Cortex of kidney (tissue), 1 donor: ENCODE measurements at places on chromosomes 2 and 18.

DNA sequence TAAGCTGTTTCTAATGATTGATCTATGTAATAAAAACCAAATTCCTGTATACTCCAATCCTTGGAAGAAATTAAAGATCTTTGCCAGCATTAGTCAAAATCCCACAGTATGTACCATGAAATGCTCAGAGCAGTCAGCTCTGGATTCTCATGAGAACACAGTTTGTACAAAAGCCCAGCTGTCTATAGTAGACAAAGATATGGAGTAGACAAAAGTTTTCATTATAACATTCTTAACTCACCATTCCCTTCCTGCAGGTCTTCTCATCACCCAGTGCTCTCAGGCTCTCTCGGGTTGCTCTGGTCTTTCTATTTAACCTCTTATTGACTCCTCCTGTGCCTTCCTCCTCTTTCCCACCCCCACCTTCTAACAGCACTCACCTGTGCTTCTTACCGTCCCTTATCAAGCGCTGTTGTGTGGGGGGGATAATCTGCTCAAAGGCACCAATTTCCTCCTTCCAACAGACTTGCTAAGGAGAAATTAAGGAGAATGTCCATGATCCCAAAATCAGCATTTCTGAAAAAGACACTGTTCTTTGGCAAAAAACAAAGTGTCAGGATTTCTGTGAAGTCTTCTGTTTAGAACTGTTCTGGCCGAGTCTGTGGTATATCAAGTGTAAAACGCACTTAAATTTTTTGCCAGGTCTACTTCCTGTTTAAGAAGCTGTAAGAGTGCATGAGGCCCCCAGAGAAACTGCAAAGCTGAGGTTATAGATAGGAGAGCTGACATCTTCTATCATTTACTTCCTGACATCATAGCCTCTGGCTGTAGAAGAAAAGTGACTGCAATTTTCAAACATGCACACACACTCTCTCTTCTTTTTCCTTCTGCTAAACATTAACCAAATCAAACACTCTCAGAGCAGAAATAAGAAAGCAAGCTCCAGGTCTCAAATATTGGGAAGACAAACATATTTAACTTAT lies 144.1 kb downstream of the EVA1A start:
- DNase-seq: no peak

DNA sequence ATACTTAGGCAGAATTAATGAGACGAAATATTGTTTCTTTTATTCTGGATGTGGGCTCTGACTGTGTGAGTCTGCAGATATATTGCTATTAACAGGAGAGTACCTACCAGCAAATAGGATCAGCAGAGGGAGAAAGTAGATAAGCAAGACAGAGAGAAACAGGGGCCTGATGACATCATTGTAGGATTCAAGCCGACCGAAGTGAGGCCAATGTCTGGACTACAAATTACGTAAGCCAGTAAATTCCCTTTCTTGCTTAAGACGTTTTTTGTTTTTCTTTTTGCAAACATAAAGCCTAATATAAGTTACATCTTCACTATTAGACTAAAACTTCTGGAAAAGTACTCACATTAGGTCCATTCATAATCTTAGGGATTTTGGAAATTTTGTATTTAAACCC lies 21.4 kb upstream of the PTPRM start:
- no peak for DNase-seq

DNA sequence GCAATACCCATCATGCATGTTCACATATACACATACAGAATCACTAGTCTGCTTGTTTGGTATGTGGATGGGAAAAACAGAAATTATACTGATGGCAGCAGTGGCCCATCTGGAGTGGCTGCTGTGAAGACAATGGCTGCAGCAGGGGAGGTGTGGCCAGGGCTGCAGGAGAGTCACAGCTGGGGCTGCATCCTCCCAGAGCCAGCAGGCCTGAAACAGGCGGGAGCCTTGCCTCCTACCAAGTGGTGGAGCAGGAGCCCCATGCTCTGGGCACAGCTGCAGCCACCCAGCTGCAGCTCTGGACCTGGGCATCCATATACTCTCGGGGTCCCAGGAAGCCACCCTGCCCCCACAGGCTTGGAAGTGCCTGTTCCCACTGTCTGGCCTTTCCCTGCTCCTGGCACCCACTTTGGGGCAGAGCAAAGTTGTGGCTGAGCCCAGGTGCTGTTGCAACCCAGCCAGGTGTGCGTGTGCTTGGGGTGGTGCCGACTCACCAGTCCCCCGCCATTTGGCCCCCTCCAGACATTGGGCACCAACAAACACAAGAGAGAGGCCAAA lies 136.6 kb downstream of the SPAG16 start:
- DNase-seq: no peak

GRCh38 chr2:34806396-34806795 lies 1207.3 kb upstream of the FAM98A start:
- DNase-seq: no peak

- DNase-seq: no peak
Observed at GRCh38 chr2:218734190-218734975, 23.7 kb downstream of the TTLL4 start.

GRCh38 chr2:236828820-236829219 lies 256.9 kb upstream of the COPS8 start:
- DNase-seq: no peak

DNA sequence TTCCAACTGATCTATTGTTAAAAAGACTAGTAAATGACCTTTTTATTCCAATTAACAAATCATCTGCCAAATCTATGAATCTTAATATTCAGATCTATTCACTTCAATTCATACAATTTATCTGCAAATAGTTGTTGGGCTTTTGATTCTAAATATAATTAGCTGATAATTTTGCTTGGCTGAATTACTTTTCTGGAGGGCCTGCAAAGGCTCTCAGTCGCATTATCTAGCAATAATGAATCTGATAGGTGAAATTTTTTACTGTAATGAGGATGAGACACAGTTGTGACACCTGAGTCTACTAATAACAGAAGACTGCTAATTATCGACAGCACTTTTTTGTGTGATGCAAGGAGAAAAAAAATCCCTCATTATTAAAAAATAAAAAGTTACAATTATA lies 565.1 kb downstream of the ZEB2 start:
- no peak for DNase-seq

DNA sequence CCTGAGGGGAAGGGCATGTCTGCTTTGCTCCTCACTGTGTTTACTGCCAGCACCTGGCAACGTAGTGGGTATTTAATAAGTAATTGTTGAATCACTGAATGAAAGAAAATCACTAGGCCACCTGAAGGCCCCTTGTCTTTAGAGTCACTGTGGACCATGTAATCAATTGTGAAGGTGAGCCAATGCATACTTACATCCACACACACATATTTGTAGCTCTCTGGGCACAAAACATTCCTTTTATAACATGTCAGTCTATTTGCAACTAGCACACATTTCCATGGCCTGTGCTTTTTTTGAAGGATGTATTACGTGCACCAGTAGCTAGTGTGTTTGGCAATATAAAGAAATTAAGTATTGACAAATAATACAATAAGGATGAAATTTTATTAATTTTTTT lies 11.2 kb downstream of the ATP8B1 start:
- no peak for DNase-seq

DNA sequence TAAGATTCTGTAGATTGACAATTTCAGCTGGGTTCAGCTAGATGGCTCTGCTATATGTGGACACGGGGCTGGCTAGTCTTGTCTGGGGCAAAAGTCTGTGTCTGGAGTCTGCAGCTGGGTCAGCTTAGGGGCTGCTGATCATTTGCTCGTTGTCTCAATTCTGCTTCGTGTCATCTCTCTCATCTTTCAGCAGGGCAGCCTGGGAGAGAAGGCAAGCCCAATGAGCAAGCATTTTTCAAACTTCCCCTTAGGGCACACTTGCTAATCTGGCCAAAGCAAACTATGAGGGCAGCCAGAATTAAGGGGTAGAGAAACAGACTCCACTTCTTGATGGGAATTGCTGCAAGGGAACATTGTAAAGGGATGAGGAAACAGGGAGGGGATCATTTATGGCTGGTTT lies 462.6 kb downstream of the SLC4A3 start:
- DNase-seq: no peak

GRCh38 chr2:43634604-43635306 lies 2.3 kb upstream of the PLEKHH2 start:
- DNase-seq: no peak

DNA sequence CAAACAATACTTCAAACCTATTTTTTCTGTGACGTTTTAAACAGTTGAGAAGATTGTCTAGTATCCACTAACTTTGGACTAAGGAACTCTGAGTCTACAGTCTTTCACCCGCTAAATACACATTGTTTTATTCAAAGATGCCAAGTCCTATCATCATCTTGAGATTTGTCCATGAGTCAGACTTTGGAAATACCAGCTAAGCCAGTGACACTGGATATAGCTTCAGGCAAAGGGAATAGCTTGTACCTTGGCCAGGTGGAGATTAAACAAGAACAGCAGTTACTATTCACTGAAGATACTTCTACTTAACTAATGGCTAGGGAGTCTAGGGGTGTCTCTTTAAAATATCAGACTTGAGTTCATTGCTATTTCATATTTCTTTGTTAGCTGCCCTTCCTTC lies 137.5 kb downstream of the COMMD1 start:
- no peak for DNase-seq

DNA sequence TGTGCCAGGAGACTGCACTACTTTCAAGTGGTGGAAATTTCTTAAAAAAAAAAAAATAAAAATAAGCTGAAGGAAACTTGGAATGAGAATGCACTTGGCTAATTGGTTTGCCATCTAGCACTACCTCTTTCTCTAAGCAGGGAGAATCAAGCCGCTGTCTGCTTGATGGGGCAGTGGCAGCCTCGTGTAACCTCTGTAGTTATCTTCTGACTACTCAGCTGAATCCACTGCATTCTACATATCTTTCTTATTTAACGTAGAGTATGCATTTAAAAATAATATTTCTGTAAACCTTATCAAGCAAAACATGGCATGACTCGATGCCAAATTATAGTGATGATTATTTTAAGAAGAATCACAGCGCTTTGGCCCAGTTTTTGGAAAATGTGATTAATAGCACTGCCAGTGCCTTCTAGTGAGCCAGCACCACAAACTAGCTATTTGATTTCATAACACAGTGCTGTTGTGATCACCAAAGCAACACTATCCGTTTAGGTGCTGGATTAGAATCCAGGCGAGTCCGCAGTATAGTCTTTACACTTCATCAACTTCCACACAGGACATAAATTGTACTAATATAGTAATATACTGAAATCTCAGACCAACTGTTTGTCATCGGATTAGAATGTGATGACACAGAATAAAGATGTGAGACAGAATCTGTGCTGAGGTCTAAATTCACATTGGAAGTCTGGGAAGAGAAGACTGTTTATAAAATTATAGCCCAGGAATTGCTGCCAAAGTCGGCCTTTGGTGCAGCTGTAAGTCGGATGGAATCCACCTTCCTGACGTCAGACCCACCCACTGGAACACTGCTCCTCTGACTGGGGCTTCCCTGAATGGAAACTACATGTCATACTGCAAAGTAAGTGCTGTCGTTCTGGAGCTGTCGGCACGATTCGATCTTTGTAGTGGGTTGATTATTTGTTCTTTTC lies 136.5 kb upstream of the ETAA1 start:
- DNase-seq: no peak

- DNase-seq: no peak
Observed at GRCh38 chr18:22872900-22873537, 60.1 kb upstream of the RBBP8 start.

DNA sequence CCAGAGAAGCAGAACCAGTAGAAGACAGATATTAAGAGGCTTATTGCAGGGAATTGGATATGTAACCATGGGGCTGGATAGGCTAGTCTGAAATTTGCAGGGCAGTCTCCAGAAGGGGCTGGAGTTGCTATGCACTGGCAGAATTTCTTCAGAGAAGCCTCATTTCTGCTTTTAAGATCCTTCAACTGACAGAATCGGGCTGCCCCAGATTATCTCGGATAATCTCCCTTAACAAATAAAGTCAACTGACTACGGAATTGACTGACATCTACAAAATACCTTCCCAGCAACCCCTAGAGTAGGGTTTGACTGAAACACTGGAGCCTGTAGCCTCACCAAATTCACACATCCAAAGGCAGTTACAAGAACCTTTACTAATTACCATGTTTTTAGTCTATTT lies 136.4 kb downstream of the SOCS6 start:
- DNase-seq: no peak

DNA sequence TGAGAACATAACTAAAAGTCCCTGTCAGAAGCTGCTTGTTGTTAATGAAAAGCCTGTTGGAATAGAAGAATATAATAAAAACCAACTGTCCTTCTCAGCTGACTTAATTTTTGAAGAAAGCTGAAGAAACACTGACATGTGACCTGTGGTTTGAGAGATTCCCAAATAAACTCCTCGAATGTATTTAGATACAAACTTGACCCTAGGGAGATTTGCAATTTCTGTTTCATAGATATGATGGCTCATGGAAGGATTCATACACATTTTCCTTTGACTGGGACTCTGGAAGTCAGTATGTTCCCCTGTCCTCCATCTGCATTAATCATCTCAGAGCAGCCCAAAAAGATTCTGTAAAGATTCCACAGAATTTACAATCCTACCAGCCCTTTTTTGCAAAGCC lies 195.1 kb downstream of the TMEM247 start:
- no peak for DNase-seq

DNA sequence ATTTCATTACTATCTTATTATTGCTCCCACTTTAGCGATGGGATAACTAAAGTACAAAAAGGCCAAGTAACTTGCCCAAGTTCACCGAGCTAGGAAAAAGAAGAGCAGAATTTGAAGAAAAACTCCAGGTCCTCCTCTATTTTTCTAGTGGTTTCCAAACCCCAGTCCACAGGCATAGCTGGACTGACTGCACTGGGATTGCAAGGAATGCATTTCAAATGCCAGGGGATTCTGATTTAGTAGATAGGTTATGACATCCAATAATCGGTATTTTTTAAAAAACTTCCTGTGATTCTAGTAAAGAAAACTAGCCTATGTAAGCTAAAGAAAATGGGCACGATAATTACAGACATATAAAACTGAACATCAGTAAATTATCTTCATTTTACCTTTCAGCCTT lies 62.7 kb upstream of the GALNT5 start:
- DNase-seq: no peak

DNA sequence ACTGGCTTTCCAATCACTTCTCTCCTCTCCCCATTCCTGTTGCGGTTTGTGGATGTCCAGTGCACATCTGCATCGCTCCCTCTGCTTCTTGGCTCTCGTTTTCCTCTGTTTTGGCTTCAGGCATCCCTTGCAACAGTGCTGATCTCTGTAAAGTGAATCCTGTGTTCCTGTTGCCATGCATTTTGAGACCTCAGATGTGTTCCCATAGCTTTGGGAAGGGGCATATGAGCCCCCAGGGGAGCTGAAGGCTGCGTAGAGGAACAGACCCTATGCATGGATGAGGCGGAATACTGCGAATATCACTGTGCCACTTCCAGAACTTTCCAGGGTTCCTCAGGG lies 168.4 kb upstream of the HAAO start:
- DNase-seq: no peak

DNA sequence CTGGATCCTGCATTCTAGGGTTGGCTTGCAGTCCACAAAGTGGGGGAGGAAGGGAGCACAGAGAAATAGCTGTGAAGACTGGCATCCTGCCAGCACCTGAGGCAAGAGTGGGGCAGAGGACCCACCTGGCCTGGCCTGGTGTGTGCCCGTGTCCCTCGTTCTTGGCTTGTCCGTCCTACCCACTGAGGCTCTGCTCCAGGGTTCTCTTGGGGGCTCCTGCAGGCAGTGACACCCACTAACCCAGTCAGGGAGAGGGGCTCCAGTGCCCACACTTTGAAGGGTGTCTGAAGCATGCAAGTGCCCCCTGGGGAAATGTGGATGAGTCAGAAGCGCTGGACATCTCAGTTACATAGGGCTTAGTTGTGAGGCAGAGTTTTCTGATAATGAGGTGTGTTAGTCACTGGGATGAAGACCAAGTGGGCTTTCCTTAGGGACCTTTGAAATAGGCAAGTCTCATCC lies 79.4 kb downstream of the SLC4A3 start:
- no peak for DNase-seq
